ENCODE measurements at places on chromosomes 1 and 21.

DNA sequence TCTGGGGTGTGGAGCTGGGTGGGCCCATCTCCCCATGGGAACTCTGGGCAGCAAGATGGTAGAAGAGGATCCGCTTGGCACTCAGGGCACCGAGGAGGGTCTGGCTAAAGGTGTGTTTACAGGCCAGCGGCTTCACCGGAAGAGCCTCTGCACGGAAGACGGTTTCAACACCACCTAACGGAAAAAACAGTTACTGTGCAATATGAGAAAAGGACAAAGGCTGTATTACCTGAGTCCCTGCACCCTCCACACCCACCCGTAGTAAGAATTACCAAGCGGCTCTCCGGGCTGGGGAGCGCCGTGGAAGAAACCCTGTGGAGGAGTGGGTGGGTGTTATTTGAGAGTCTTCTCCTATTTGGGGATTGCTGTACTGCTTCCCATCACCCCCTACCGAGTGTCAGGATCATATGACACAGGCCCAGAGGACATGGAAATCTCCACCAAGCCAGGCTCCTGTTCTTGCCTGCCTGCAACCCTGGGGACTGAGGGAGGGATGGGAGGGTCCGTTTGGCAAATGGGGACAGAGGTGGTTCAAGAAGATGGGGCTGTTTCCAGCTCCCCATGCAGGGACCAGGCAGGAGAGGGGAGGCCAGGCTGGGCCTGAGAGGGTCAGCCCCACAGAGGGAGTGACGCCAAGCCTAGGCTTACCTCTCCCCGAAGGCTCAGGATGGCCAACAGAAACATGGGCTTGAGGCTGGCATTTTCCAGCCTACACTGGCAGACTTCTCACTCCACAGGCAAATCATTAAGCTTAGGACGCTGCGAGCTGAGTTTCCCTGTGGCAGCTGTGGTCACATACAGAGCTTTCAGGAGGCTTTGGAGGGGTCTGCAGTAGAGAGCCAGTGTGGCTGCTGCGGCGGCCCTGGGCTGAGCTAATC is 203.5 kb upstream of the TMEM51 start:
- DNase-seq = no peak

- DNase-seq = no peak
Measured at GRCh38 chr1:27979151-27979858, 19.5 kb downstream of the XKR8 start.

DNA sequence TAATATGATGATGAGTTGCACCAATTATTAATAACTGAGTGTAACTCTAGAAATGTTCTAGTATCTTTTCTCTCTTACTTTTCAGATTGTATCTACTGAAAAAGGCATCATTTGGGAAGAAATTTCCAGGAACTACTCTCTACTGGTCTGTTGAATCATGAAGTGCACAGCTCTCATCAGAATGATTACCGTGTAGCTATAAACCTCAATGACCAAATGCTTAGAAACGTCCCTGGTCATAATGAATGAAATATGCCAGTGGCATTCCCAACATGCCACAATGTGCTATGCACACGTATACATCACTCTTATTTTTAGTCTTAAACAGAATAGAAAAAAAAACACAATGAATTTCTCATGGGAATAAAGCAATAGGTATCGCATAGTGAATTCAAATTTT is 534.3 kb upstream of the OLFM3 start:
- DNase-seq = no peak

GRCh38 chr1:205376739-205377138 is 20.0 kb upstream of the KLHDC8A start:
- DNase-seq = no peak

- DNase-seq = no peak
Measured at GRCh38 chr21:15061279-15061678, 3.5 kb downstream of the NRIP1 start.

GRCh38 chr1:43280692-43281091 is 4.7 kb downstream of the C1orf210 start:
- no peak for DNase-seq

GRCh38 chr1:183355797-183356196 is 62.4 kb downstream of the NMNAT2 start:
- no peak for DNase-seq

DNA sequence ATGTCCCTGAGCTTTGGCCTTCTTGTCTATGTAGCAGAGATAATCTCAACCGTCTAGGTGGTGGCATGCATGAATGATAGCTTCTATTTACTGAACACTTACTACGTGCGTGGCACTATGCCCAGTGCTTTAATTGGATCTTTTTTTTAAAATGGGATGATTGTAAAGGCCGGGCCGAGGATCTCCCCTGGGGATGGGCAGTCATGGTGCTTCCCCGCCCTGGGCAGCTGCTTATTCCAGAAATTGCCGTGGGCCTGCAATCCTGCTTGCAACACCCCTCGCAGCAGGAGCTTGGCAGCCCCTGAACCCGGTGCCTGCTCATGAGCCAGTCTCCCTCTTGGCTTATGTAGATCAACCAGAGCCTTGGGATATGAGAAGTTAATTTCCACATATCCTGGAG is 360.7 kb downstream of the CAMTA1 start:
- no peak for DNase-seq

DNA sequence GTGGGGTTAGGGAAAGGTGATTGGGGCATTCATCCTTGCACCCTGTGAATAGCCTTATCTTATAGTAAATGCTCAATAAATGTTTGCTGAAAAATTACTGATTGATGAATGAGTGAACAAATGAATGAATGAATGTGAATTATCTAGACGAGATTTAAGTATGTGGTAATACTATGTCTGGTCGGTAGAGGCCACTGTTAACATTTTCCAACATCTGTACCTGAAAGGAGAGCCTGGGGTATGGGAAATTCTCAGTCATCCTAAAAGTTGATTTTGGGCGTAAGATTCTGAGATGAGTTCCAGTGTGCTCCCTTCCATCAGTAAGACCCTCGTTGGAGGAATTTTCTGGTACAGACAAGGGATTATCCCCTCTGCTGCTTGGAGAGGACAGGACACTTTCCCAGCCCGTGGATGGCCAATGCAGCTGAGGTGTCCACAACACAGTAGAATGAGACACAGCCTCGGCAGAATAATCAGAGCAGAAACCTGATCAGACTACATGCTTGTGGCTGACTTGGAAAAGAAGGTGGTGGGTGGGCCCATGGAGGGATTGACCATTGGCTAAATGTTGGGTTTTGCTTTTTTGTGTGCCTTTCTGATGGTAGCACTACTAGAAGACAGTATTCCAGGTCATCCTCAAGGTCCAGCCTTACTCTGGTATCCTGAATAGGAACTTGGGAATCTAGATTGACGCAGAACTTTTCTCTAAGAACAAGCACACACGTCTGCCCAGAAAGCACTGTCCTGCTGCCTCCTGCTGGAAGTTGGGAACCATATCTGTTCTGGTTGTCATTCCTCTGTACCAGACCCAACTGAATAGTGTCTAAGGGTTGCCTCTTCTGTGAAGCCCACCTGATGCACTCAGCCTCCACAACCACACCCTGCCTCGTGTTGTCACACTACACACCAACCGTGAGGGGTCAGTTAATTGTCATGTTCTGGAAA is 262.0 kb downstream of the TNR start:
- no peak for DNase-seq

GRCh38 chr1:33297911-33298622 is 22.8 kb downstream of the A3GALT2 start:
- no peak for DNase-seq

- DNase-seq = no peak
Measured at GRCh38 chr1:235402457-235403200, 35.4 kb downstream of the TBCE start.

- DNase-seq = no peak
Measured at GRCh38 chr1:80441664-80442063, 1359.1 kb upstream of the ADGRL2 start.

DNA sequence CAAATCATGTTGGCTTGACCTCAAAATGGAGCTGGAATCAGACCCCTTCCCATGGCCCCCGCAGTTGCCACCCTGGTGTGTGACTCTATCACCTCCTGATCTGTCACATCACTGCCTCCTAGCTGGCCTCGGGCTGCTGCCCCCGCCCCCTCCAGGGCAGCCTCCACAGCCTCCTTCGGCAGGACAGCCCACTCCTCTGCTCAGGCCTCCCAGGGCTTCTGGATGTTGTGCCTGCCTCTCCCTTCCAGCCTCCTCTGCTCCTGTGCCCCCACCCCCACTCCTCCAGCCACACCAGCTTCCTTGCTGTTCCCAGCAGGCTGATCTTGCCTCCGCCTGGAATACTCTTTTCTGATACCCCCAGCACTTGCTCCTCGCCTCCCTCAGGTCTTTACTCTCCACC is 134.4 kb upstream of the EDN2 start:
- no peak for DNase-seq

DNA sequence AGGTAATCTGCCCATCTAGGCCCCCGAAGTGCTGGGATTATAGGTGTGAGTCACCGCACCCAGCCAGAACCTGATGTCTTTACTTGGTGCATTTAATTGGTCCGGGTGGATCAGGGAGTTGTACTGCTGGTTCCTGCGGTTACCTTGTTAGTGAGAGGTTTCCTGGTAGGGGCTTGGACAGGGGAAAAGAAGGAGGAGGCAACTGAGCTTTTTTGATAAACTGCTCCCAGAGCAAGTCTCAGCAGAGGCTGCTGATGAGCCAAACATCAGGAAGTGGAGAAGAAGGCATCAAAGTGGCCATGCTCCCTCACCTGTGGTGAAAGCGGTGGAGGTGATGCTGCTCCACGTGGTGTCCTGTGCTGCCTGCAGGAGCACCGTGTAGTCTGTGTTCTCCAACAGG is 161.5 kb upstream of the KIAA0040 start:
- no peak for DNase-seq

DNA sequence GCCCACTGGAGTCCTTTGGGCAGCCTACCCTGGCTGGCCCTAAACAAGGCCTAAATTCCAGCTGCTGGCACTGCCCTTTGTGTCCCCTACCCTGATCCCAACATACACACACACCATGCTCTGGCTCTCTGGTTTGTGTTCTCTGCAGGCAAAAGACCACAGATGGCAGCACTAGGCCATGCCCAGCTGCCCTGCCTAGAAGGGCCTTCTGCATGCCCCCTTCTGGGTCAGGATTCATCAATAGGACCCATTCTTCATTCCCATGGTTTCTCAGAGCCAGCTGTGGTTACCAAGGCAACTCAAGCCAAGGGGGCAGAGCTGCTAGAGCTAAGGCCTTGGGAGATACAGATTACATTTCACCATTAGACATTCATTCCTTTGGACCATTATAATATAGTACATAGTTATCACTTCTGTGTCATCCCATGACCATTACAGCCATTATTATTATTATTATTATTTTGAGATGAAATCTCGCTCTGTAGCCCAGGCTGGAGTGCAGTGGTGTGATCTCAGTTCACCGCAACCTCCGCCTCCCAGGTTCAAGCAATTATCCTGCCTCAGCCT is 17.5 kb downstream of the ASAP3 start:
- DNase-seq = no peak

DNA sequence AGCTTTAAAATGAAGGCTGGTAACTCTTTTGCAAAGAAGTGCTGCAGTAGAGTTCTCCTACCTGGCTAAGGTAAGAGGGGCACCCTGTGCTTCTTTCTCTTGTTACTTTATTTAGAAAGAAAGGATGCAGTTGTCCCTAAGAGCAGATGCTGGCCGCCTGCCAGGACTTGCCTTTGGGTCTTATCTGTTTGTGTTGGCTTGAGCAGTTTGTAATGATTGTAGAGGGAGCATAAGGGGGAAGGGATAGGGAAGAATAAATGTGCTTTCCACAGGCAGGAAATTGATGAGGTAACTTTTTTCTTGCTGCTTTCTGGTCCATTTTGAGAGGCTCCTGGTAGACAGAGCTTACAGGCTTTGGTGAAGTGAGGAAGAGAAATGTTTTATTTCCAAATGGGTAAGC is 229.6 kb downstream of the HHAT start:
- no peak for DNase-seq

DNA sequence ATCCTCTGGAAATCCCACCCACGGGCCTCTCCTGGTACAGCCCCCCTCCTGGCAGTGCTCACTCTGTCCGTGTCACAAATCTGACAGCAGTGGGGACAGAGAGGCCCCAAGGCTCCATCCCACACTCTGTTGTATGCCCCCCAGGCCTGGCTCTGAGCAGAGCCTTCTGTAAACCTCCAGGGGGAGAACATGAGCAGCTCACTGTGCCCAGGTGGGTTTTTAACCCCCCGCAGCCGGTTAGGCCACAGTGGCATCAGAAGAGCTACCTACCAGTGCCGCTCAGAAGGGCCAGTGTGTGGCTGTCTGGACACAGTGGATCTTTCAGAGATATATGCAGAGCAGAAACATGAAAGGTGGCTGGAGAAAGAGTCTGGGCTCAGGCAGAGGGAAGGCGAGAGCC is 12.0 kb upstream of the GPR153 start:
- no peak for DNase-seq

DNA sequence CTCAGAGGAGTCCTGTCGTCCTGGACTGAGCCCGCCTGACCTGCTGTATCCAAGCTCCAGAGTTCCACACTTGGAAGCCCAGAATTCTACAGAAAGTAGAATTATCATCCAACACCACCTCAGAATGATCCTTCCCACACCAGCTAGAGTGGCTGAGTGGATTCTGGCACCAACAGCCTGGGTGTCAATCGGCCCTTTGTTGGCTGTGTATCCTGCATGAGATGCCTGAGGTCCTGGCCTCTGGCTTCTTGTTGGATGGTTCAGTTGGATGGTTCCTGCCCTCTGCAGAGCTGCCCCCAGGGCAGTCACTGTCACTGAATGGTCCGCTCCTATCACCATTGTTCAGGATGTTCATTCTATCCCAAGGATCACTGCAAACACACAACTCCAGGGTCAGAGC is 49.8 kb downstream of the PGBD5 start:
- no peak for DNase-seq

- no peak for DNase-seq
Measured at GRCh38 chr1:239892602-239893001, 199.1 kb upstream of the FMN2 start.

DNA sequence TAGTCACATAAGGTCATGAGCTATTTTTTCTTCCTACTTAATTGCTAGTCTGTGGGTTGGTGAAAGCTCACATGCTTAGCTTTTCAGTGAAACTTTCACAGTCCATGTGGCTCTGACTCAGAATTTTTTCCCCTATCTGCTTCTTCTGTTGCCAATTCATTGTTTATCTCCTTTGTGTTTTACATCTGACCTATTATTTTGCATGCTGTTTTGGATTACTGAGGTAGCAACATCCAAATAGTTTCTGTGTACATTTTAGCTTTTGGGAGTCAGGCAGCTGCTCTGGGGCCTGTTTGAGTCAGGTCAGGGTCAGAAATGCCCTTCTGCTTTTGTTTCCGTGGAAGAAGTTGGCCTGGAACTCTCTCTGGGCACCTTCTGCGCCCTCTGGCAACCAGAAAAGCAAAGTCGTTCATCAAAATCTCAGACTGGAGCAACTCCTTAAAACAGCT is 40.0 kb downstream of the ROR1 start:
- peak; percentile 38 for DNase-seq

Measured in non-pigmented ciliary epithelial cell (primary cell).